ENCODE measurements at places on chromosomes 6 and 20. TPM values are rescaled to one million over a fixed set of nuclear protein-coding genes. Genes with fewer than 3 reads are reported as not detected.

- no peaks in the 10 kb centered on the region for H3K4me1 ChIP-seq
- H3K36me3 ChIP-seq, result no peaks in the 10 kb centered on the region
- H3K4me3 ChIP-seq, result no peak overlapping the region
- peaks cover 6% of the 10 kb centered on the region for H3K27me3 ChIP-seq
- no peak for DNase-seq
Measured at GRCh38 chr6:3418496-3419060, 38.3 kb downstream of the SLC22A23 start.

DNA sequence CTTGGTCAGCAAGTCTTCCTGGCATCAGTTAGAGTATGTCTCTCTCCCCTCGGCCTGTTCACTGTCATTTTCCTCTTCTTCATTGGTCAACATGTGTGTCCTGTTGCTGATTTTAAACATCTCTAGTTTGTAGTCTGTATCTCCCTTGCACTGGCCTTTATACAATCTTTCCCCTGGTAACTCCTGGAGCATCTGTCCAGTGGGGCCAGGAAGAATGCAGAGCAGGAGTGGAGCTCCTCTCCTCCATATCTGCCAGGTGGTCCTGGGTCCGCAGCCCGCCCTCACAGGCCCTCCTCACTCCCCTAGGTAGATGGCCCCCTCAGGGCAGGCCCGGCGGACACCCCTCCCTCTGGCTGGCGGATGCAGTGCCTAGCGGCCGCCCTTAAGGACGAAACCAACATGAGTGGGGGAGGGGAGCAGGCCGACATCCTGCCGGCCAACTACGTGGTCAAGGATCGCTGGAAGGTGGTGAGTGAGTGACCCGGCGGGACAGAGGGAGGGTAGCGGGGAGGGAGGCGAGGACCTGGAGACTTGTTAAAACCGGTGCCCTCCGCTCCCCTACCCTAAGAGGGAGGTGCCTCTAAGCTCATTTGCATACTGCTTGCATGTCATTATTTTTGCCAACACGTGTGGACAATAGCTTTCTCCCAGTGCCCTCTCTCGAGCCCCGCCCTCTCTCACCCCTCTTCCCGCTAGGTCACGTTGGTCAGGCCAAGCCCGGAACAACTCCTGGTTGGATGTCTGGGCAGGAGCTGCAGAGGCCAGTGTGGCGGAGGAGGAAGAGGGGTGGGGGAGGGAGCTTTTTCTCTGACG, 3.2 kb downstream of the TTBK1 start:
- H3K27me3 ChIP-seq, result peaks cover 25% of the 10 kb centered on the region
- no peaks in the 10 kb centered on the region for H3K36me3 ChIP-seq
- H3K4me1 ChIP-seq, result peaks cover 9% of the 10 kb centered on the region

DNA sequence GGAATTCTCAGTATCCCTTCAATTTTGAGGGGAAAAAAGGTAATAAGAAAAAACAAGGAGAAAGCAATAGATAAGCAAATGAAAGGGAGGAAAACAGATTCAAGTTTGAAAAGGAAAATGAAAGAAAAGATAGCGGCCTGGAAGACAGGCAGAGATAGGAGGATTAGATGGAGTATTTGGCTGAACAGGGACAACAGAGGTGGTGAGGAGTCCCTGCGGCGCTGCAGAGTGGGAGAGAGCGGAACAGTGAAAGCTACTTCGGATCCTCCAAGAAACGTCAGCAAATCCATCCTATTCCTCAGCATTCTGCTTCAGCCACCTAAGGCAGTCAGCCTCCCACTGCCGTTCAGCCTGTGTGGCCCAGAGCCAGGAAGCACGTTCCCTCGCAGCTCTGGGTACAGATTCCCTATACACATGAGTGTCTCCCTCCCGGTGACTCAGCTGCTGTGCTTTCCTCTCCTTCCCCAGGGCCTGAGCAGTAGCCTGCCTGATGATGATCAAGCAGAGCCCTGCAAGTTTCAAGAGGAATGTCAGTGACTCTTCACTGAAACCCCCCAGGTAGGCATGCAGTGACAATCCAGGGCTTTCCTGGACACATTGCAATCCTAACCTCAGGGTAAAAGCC, 43.4 kb upstream of the CDYL start:
- no peak overlapping the region for H3K27ac ChIP-seq
- no peaks in the 10 kb centered on the region for H3K36me3 ChIP-seq
- peak; percentile 27 for DNase-seq
- peak overlapping the region; percentile 14 for H3K4me3 ChIP-seq
- no peaks in the 10 kb centered on the region for H3K4me1 ChIP-seq

DNA sequence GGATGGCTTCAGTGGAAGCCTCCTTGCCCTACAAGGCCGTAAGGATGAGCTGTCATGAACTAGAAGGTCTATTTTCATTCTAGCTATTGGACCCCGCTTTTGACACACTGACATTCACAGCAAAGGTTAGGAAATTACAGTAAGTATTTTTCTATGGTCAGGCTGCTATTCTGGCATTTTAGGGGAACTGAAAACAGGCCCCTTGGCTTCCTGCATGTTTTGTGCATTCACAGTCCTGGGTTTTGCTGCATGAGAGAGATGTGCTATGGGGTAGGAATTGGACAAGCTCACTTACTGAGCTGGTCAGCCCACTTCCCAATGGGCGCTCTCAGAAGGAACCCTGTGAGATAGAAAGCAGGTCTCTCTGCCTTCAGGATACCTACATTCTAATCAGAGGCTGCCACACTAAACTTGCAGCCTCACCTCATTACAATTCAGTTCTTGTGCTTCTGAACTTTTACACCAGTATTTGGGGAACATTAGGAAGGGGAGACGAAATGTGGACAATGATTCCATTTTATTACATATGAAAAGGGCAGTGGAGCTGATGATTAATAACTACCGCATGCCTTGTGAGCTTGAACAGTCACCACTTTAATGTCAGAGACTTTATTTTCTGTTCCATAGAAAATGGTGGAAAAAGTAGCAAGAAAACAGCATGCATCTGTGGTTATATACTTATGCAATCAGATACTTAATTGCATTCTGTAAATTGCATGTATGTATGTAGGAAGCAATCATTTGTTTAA, 86.6 kb upstream of the TAB2 start:
- peaks cover 12% of the 10 kb centered on the region for H3K4me1 ChIP-seq
- no peak overlapping the region for H3K4me3 ChIP-seq
- no peak for DNase-seq
- H3K27me3 ChIP-seq, result no peaks in the 10 kb centered on the region
- H3K36me3 ChIP-seq, result no peaks in the 10 kb centered on the region

EBF4 gene
- total RNA-seq, result 6.8 TPM

SNAP25 gene
- total RNA-seq, result 0.69 TPM

C4B gene
- 8.8 TPM for total RNA-seq

SLC22A7 gene
- total RNA-seq, result not detected
